ENCODE measurements at places on chromosomes 2 and 18.

DNA sequence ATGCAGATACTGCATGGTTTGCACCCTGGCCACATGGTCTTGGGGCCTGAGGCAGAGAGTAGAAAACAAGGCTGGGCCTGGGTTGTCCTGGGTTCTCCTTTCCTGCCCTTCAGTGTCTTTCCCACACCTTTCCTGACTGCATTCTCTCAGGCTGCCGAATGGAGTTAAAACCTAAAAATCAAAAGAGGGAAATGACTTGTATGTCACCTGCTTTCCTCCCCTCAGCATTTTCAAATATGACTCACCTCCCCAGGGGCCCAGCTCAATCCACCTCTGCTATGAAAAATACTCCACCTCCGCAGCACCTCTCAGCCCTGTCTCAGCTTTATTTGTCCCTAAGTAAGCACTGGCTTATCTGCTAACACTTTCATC, 457.8 kb upstream of the MEX3C start:
- no peak for DNase-seq

GRCh38 chr2:29114946-29115609, at the start of gene CLIP4:
Gene CLIP4 (plus strand): TSS chr2:29115415. CDS start chr2:29121389, 5,974 bp downstream.
- DNase-seq, result peak; percentile 85

- peak; percentile 51 for DNase-seq
Measured at GRCh38 chr2:46364797-46365457, 67.7 kb downstream of the EPAS1 start.

DNA sequence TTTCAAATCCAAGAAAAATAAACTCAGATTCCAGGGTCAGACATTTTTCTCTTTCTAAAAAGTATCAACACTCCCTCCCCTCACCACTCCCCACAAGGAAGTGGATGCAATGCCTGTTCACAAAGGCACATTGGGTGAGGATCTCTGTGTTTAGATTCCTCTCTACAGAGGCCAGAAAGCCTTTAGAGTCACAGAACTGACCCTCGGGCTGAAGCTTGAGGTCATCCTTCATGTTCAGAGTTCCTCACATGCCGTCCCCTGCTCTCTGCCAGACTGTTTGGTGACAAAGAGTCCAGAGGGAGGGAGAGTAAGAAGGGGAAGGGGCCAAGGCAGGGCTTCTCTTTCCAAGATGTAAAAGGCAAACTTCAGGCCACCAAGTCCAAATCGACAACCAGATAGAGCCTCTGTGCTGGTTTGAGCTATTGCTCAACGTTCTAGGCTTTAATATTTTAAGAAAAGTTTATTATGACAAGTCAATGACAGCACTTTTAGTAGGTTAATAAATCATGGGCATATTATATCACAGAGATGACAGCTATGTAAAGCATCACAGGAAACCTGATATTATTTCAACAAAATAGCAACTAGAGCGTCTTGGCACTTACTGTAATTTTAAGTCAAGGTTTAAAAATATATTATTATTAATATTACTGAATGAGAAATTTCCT, 269.4 kb downstream of the ETAA1 start:
- DNase-seq, result no peak

GRCh38 chr2:74146929-74147726, 584 bp downstream of the BOLA3 start:
- no peak for DNase-seq

DNA sequence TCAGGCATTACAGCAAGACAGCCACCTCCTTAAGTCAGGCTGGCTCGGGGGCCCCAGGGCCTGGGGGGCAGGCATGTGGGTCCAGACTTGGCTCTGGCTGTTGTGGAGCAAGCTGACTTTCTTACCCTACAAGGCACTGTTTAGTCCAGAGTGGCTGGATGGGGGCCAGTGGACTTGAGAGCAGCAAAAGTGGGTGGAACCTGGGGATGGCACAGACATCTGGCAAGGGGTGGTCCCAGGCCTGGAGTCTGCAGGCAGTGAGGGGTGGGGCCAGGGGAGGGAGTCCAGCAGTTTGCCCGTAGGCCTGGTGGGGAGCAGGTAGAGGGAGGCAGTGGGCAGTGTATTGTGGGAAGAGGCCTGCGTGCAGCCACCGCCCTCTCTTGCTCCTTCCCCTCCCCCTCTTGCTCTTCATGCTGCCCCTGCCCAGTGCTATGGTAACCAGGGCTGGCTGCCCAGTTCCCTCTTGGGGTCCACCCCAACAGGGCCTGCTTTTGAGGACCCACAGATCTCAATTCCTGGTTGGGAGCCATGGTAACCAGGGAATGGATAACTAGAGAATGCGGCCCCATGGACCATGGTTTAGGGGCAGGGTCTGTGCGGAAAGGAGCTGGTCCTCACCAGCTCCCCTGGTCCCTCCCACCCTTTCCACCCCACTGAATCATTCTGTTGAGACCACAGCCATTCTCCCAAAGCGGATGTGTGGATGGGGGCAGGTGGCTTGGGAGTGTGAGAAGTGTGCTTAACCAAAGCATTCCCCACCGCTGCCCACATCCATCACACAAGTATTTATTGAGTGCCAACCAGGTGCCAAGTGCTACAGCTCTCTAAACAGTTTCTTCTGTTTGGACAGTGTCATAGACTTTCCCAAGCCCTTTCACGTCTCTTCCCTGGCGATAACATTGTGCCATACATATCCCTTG, 19.3 kb downstream of the SPEG start:
- no peak for DNase-seq

GRCh38 chr18:76544511-76545345, 49.7 kb upstream of the ZNF516 start:
- no peak for DNase-seq

GRCh38 chr2:115976916-115977315, 1534.5 kb downstream of the DPP10 start:
- DNase-seq, result no peak

Measured in immature natural killer cell (primary cell).